LNCaP clone FGC (cell line): ENCODE measurements at places on chromosomes 11 and 22.

GRCh38 chr22:50684986-50685385 lies 12.4 kb downstream of the SHANK3 start:
- DNase-seq: no peak

- no peak for DNase-seq
Observed at GRCh38 chr22:24580276-24580675, 12.6 kb downstream of the LRRC75B start.

DNA sequence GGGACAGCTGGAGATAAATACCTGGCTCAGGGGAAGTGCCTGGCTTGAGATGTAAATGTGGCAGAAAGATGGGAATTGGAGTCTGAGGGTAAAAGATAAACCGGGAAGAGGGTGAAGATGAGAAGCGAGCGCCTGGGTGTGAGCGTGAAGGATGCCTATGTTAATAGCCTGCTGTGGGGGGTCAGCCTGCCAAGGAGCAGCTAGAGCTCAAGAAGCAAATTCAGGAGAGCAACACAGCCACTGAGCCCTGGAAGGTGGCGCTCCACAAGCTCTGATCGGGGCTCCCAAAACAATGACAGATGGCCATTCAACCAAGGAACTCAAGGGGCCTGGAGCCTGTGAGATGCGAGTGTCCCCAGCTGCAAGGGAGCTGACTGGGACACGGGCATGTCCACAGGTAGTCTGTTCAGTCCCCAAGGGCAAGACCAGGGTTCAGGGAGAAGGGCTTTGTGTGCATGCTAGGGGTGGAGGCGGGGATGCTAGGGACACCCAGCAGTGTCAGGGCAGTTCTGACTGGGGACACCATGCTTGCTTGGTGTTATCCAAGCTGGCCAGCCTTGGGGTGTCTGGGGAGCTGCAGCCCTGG lies 2.8 kb downstream of the GSC2 start:
- DNase-seq: no peak

DNA sequence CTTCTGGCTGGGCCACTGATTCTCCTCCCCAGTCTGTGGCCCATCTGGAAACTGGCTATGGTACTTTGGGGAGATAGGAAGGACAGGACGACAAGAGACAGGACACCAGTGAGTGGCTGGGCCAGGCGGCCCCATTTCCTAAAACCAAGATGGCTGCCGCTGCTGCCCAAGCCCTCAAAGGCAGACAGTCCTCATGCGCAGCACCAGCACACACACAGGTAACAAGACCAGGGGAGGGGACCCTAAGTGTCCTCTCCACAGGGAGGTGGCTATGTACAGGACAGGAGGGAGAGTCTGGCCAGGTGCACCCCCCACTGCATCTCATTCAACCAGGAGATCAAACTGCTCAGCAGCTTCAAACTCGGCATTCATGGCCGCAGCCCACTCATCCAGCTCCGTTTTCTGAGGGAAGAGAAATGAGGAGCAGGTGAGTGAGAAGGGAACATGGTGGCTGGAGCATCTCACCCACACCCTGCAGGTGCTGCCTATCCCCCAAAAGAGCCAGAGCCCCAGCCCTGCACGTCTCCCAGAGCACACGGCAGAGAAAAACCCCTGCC lies 5.0 kb downstream of the CDCA5 start:
- no peak for DNase-seq

DNA sequence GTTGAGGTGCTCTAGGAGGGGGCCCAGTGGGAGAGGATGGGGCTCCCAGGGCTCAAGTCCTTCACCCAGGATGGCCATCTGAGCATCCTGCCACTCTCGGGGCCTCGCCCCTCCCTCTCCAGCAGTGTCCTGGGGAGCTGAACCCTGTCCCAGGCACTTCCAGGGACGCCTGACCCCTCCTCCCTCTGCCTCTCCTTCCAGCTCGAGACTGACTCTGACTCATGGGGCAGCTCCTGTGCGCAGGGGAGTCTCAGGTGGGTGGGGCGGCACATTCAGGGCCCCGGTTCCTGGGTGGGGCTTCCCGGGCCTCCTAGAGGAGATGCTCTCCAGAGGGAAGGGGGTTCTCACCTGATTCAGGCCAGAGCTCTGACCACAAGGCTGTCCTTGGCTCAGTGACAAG lies 77.1 kb upstream of the IGLL5 start:
- no peak for DNase-seq

DNA sequence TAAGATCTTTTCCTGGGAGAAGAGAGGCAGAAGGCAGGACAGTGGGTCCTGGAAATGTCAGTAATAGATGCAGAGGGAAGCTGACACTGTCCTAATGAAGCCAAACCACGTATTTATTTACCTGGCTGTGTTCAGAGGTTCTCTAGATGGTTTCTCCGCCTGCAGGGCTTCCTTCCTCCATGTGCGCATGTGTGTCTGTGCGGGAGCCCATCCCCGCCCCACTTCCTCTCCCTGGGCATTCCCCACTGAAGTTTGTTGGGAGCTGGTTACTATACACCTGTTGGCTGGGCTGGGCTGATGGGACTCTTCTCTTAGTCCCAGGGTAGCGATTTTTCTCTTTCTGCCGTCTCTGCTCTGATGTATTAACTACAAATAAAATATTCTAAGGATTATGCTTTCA lies 204.9 kb upstream of the TBCEL start:
- no peak for DNase-seq

DNA sequence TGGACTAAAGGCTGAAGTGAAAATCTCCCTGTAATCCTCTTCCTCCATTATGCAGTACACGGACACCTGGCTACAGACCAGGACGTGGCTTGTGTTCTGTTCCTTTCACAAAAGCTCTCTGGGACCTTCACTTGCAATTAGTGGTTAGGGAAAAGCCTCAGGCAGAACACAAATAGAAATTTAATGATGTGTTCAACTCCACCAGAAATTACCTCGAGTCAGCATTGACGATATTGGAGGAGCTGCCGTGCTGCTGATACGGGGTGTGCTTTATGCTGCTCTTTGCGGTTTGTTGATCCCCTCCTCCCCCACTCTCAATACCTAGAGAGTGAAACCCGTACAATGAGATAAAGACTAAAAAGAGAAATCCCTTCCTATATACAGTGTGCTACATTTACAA lies 48.9 kb downstream of the POLD3 start:
- DNase-seq: no peak

DNA sequence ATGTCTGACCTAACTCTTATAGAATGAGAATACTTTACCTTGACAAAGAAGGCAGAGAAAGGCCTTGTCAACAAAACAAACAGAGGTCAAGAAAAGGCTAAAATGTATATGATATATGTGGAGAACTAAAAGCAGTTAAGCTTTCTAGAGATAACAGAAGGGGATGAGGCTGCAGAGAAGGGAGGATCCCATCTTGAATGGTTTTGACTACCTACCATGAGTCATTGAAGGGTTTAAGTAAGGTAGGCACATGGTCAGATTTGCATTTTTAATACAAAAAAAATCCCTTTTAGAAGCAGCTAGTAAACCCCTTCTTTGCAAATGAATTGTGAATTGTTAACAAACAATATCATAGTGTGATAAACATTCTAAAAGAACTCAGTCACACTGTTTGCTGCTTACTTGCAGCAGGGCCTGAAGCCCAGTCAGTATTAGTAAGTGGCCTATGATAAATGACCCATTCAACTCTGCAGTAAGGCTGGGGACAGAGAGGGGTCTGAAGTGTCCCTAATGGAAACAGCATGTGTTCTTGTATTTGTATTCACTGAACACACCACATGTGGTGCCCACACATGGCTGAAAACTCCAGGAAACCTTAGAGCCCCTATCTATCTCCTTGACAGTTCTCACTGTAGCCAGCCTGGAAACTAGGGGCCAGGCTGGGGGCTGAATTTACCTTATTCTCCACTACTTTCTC lies 328.8 kb upstream of the PITPNB start:
- no peak for DNase-seq

DNA sequence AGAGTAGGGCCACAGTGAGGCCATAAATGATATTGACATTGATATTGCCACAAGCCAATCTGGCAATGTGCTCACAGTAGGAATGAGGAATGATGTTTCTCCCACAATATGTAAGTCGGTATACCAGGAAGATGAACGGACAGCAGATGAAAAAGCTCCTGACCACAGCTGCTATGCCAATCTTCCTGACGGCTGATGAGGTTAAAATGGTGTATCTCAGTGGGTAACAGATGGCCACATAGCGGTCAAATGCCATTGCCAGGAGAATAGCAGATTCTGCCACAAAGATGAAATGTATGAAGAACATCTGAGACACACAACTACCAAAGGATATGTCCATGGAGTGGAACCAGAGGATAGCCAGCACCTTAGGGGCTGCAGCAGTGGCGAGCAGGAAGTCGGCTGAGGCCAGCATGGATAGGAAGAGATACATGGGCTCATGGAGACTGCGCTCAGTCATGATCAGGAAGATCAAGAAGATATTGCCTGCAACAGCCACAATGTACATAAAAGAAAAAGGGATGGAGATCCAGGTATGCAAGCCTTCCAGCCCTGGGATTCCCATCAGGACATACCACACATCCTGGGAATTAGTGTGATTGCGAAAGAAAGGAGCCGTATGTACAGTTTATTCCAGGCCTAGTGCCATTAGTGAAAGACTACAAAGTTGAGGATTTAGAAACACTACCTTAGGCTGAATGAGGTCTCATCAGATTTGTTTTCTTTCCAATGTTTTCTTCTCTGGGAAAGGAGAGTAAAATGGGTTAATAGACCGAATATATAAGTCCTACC lies 22.2 kb downstream of the OR51V1 start:
- DNase-seq: no peak

- no peak for DNase-seq
Observed at GRCh38 chr11:72737336-72737735, 14.9 kb downstream of the ARAP1 start.

- no peak for DNase-seq
Observed at GRCh38 chr11:71558996-71559395, 6.4 kb upstream of the KRTAP5-10 start.

DNA sequence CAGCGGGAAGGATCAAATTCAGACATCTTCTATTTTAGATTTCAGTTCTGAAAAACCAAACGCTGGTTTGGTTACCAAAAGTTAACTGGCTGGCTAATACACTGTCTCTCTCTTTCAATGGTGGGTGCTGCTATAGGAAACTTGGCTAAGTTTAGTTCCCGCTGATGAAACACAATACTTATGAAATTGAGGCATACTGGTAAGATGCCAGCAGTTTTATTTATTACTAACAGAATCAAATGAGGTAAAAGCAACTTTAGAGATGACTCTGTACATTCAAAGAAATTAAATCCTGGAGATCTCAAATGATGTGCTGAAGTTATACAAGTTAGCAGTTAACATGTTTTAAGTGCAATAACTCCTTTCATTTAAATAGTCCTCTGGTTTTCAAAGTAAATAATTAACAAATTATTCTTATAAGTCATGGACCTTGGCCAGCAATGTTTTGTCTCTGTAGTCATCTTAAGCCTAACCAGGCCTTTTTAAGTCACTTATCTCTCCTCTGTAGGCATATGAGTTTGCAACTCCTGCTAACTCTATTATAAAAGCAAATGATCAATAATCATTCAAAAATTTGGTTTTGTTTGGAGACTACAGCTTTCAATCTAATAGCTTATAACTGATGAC lies 54.8 kb downstream of the PAK1 start:
- no peak for DNase-seq

DNA sequence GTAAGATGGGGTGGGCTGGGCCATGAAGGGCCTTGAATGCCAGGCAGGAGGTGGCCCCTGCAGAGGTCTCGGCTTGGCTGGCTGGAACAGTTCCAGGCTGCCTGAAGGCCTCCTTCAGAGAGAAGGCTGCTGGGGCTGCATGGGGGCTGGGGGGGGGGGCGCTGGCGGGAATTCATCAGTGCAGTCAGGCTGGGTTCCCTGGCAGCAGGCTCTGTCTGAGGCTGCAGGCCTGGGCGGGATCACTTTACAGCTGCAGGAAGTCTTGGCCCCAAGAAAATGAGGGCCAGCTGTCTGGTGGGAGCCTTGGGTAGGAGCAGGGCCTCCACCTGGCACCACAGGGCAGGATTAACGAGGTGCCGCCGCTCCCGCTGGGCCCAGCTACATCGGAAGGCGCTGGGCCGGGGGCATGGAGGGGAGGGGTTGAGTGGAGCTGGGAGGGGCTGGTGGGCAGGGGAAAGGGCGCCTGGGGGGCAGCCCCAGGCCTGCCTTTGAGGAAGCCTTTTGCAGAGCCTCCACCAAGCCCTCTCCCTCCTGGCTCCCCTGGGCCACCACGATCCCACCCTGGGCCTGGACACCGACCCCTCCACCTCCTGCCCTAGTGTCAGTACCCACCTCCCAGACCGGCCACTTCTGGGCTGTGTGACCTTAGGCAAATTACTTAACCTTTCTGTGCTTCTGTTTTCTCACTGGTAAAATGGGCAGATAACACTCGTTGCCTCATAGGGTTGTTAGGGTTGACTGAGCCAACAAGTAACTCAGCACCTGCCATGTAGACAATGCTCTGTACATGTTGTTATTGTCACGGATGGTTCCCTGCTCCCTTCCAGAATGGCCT lies 31.0 kb upstream of the HMOX1 start:
- DNase-seq: no peak

- peak; percentile 46 for DNase-seq
Observed at GRCh38 chr22:41301085-41302020, at the start of gene ZC3H7B. ZC3H7B (plus strand) TSS chr22:41301525; CDS start chr22:41320661, 19,136 bp downstream.

DNA sequence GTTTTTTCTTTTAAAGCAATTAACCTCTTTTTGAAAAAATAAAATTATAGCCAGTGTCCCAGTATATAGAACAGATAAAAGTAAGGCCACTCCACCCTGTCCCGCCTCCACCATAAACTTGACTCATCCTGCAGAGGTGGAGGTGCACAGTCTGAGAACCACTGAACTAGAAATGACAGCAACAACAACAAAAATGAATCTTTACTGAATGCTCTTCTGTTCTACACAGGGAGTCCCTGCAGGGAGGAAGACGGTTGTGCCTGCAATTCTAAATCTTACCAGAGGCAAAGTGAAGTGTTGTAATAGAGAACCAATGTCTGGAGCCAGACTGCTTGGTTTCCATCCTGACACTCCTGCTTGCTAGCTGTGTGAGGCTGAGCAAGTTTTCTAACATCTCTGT lies 162.3 kb downstream of the FBXO7 start:
- DNase-seq: no peak

- no peak for DNase-seq
Observed at GRCh38 chr11:57410287-57410686, 16.6 kb downstream of the SLC43A3 start.

DNA sequence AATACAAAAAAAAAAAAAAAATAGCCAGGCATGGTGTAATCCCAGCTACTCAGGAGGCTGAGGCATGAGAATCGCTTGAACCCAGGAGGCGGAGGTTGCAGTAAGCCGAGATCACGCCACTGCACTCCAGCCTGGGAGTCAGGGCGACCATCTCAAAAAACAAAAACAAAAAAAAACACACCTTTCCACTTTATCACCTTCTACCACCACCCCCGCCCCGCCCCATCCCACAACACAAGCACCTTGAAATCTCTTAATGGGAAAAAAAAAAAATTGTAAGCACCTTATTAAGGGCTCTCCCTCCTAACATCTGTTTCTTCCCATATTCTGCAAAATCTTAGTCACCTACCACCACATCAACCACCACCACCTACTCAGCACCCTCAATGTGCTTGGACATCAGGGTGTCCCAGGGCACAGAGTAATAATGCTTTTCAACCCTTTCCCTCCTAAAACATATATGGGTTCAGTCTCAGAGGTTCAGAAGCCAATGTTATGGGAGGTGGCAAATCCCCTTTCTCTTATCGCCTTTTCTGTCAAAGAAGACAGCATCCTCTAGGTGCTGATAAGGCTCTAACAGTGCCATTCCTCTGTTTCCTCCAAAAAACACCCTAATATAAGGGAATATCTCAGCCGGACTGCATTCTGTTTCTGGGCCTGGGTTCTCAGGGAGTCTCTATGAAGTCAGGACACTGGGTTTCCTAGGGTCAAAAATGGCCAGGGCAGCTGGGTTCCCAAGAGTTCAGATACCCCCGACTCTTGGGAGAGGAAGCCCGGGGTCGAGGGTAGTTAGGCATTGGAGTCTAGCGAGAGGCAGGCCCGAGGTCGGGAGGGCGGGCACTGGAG lies 718 bp downstream of the INTS5 start:
- no peak for DNase-seq
